CD14-positive monocyte (primary cell): ENCODE measurements at places on chromosomes 12 and 14. TPM values are rescaled to one million over a fixed set of nuclear protein-coding genes. Genes with fewer than 3 reads are reported as not detected.

- no peaks in the 10 kb centered on the region for H3K36me3 ChIP-seq
- no peaks in the 10 kb centered on the region for H3K4me1 ChIP-seq
Observed at GRCh38 chr14:33040372-33041140, 101.9 kb downstream of the NPAS3 start.

- H3K36me3 ChIP-seq, result no peaks in the 10 kb centered on the region
- H3K4me1 ChIP-seq, result no peaks in the 10 kb centered on the region
Observed at GRCh38 chr12:66852765-66853164, 173.9 kb upstream of the GRIP1 start.

- DNase-seq, result no peak
- no peak overlapping the region for H3K27ac ChIP-seq
- no peak overlapping the region for H3K4me3 ChIP-seq
- H3K4me1 ChIP-seq, result no peaks in the 10 kb centered on the region
Observed at GRCh38 chr12:74906224-74906623, 303.4 kb downstream of the KCNC2 start.

TOMM20L gene
- polyA plus RNA-seq, result not detected

- no peak overlapping the region for H3K4me3 ChIP-seq
- H3K27me3 ChIP-seq, result no peaks in the 10 kb centered on the region
- H3K36me3 ChIP-seq, result no peaks in the 10 kb centered on the region
- DNase-seq, result no peak
- no peak overlapping the region for H3K27ac ChIP-seq
Observed at GRCh38 chr12:111387747-111388323, 17.9 kb upstream of the SH2B3 start.
